ENCODE measurements at places on chromosomes 6 and 20.

GRCh38 chr6:20483887-20484497 is 50.3 kb upstream of the CDKAL1 start:
- DNase-seq = no peak

DNA sequence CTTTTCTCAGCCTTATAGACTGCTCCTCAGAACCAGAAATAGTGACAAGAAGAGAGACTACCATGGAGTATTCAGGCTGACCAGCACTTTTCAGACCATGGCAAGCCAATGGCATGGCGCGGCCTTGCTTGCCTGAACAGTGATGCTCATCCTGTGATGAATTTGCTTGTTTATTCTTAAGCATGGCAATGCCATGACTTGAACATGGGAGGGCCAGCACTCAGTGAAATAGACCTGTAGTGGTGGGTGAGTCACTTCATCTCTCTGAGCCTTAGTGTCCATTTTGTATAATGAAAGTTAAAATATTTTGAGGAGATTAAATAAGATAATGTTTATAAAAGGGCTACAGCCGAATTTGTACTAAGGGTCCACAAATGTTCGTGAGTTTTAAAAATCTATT is 79.1 kb downstream of the LRRC1 start:
- DNase-seq = no peak

- no peak for DNase-seq
Measured at GRCh38 chr6:14200047-14200446, 82.5 kb downstream of the CD83 start.

GRCh38 chr6:80940571-80940970 is 811.9 kb downstream of the TENT5A start:
- DNase-seq = no peak

All from cortex of kidney (tissue), 1 donor.